Right renal pelvis (tissue), 4 donors: ENCODE measurements at places on chromosomes 3 and 15. TPM values are rescaled to one million over a fixed set of nuclear protein-coding genes. Genes with fewer than 3 reads are reported as not detected.
A peak's percentile ranks its signal among the peaks of the same experiment; 100 is the strongest.

GRCh38 chr3:181756645-181757297, 45.0 kb downstream of the SOX2 start:
- DNase-seq: no peak

The PYGO1 gene
- polyA plus RNA-seq: 18.0 TPM

The OR5K1 gene
- not detected for polyA plus RNA-seq

- no peak for DNase-seq
Measured at GRCh38 chr15:62474021-62474770, 309.1 kb upstream of the C2CD4B start.

The GOLGA6L9 gene
- 5.4 TPM for polyA plus RNA-seq

DNA sequence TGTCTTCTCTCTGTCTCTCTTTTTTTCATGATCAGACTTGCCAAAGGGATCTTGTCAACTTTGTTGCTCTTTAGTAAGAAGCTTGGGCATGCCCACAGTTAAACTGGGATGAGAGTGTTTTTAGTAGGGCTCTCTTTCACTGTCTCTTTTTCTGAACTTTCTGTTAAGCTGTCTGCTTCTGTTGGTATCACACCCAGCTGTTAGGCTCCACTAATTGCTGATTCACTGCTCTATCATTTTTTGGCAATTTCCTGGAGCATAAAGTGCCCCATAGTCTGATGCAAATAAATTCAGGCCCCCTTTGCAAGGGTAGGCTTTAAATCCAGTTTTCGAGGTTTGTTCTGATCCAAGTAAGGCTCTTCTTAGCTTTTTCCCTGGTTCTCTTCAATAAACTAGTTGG, 360.4 kb upstream of the ADAMTS9 start:
- DNase-seq: no peak

The LMAN1L gene
- polyA plus RNA-seq: 0.10 TPM

The ADAMTSL3 gene
- polyA plus RNA-seq: 5.0 TPM

GRCh38 chr15:40830884-40831283, 2.4 kb upstream of the PPP1R14D start:
- DNase-seq: no peak

The ATP2B2 gene
- polyA plus RNA-seq: 0.51 TPM

- DNase-seq: no peak
Measured at GRCh38 chr3:128488991-128489673, 3.9 kb downstream of the GATA2 start.

The GOLGA6A gene
- 0.06 TPM for polyA plus RNA-seq

DNA sequence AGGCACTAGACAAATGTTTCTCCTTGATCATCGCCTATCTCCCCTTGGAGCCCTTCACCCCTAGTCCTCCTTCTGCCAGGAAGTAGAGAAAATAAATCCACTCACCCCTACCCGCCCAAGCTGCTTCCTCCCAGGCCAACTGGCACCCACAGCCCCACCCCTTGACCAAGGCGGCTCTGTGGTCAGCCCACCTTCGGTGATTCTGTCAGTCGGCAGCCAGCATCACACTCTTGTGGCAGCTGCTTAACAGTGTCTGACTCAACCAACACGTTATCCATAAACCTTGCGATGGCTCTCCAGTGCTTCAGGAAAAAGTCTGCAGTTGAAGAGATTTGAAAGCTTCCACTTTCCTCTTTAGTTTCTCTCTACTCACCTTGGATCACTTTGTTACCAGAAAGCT, 7.6 kb downstream of the SHF start:
- DNase-seq: no peak

DNA sequence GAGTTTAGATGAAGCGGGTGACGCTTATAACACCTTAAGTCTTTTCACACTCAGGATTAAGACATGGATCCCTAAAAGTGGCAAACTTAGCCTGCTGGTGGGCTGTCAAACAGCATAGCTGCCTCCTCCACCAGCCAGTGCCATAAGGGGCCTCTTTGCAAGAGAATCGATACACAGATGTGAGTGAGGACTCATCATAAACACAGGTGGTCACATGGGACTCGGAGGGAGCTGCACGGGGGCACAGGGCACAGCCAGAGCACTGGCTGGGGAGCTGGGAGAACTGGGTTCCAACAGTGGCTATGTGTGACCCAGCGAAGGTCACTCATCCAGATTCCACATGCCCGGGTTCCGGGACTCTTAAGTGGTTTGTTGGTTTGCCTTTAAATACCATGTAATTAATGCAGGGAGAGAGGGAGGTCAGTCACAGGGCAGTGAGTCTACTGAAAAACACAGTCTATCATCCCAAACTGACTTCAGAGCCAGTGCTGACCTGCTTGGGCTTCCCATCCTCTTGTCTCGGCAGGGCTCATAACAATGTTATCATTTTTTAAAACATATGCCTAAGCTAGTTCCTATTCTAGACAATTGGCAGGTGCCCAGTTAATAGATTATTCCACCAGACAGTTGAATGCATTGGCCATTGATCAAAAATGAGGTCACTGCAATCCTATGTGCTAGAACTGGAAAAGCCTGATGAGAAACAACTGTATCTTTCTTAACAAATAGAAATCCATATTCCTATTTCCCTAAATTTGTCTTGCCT, 51.8 kb downstream of the SLC12A8 start:
- DNase-seq: no peak

The ABI3BP gene
- 32.4 TPM for polyA plus RNA-seq

The SLCO2A1 gene
- 19.0 TPM for polyA plus RNA-seq

DNA sequence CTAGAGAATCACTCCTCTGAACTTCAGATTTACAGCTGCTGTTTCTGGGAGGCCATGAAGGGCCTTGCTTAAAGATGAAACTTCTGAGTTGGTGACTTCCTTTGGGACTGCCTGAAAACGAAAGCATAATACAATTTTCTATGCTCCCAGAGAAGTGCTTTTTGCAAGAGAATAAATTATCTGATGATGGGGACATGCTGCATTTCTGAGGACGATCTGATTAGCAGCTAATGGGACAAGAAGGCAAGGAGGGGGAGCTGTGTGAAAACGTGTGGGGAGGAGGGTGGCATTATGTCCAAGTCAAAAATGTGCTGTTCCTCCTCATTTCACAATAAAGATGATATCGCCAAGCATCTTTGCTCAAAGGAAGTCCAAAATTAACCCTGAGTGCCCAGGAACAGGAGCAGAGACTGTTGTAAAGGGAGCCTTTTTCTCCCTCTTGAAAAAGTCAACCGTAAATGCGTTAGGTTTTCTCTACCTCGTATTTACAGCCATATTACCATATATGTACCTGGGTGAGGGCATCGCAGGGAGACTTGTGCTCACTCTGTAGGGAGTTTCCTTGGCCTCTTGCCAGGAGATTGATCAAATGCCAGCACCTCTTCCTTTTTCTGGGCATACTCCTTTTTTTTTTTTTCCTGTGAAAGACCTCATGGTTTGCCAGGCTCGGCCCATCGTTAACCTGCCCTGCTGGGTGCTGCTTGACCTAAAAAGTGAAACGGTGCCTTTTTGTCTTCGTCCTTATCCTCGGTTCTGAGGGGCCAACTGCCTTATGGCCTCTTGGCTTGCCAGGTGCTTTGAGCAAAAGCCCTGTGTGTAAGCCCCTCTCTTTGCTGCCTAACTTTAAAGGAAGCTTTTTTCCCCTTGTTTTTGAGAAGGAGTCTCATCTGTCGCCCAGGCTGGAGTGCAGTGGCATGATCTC, 11.5 kb downstream of the ITPR1 start:
- no peak for DNase-seq

The CFAP92 gene
- polyA plus RNA-seq: 1.3 TPM

DNA sequence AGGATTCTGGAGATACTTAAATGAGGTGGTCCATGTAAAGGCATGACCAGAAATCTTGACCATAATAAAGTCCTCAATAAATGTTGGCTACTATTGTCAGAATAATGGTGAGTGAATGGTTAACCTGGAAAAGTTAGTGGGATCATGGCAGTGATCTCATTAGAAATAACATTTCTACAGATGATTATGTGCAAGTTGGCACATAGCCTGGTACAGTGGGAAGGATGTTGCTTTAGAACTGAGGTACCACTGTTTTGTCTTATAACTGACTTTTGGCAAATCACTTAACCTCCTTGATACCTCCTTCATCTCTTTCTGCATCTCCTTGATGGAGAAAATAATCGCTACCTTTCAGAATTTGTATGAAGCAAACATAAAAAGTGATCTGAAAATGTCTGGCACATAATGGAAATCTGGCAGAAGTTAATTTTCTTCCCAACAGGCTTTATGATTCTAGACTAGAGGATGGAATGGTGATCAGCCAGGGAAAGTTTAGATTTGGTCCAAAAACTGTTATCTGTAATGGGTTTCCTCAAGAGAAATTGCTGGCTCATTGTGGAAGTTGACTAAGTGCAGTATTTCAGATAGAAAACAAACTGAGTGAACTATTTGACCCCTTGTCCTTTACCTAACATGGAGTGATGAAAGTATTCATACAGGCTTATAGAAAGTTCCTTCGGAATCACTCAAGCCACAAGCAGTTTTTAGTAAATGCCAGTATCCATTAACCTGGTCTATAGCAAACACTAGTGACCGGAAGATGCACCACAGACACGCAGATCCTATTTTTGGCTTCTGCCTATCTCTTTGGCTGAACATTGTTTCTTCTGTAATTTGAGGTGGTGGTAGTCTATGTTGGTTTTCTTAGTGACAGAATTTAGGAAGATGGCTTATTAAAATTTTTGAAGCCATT, 449.6 kb upstream of the TGFBR2 start:
- DNase-seq: no peak

GRCh38 chr3:33883538-33883950, 85.1 kb downstream of the PDCD6IP start:
- peak; percentile 38 for DNase-seq

- DNase-seq: no peak
Measured at GRCh38 chr3:132911741-132912415, 126.3 kb upstream of the TMEM108 start.

- DNase-seq: no peak
Measured at GRCh38 chr3:180829409-180830405, 82.8 kb upstream of the FXR1 start.

The LRRIQ4 gene
- not detected for polyA plus RNA-seq

The GPR149 gene
- polyA plus RNA-seq: not detected

The ONECUT1 gene
- not detected for polyA plus RNA-seq

The NR2F2 gene
- polyA plus RNA-seq: 393 TPM

The ALS2CL gene
- 12.5 TPM for polyA plus RNA-seq

DNA sequence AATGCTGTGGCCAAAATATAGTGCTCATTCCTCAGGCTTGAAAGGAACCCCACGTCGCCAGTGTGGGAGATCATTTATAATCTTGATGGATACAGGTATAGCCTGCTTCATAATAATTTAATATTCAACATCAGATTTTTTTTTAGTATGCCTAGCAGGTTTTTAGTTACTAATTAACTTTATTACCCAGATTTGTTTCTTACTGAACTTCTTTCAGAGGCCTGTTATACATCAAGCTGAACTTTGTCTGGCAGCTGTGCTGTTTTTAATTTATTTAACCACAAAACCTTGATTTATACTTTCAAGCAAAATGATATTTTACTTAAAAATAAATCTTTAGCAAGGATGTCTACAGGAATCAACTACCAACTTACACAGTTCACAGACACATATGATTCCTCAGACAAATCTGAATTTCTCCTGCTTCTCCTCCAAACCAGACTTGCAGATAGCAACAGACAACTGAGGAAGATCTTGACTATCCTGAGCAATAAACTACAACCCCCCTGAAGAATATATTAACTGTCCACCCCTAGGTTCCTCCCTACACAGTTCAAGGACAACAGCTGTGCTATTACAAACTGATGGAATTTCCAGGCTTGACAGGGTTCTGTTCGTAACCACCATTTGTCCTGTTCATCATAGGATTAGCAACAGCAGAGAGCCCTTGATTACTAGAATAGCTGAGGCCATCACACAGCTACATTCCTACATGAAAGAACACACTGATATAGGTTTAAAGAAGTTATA, 610 bp downstream of the MAP4 start:
- DNase-seq: peak; percentile 62

GRCh38 chr3:24264748-24265158, 229.9 kb downstream of the THRB start:
- DNase-seq: no peak

DNA sequence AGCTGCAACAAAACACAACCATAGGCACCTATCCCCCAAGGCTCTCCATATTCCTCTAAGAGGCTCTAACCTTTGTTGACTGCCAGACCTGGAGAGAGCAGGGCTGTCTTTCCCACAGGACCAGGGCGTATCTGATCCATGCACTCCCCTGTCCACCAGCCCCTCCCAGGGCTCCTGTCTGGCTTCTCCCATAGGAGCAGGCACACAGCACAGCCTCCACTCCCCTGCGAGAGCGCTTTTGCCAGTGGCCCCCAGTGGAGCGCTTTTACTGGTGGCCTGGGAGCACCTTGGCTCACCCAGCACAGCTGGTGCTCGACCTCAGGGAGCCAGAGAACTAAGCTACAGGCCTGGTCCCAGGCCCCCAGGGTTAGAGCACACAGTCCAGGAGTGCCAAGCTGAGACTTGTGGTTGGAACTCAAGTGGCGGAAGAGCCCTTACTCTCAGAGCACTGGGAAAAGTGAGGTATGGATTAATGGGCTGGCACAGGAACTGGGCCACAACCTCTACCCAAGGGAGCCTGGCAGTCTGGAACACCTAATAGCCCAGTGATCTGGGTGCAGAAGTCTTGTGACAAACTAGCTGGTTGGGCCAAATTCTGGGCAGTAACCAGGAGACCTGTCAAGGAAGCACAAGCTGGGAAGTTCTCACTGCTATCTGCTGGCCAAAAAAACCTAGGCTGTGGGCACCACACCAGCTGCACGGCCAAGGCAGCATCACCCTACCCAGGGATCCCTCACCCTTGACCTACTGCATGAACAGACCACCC, 79.6 kb downstream of the PPP2R3A start:
- no peak for DNase-seq

- DNase-seq: no peak
Measured at GRCh38 chr3:195115600-195116406, 155.2 kb downstream of the XXYLT1 start.

GRCh38 chr3:102577082-102577789, 142.4 kb downstream of the ZPLD1 start:
- DNase-seq: no peak

- DNase-seq: no peak
Measured at GRCh38 chr15:81311752-81312464, 12.0 kb downstream of the STARD5 start.

The UBAP1L gene
- 3.0 TPM for polyA plus RNA-seq

The CDCP1 gene
- polyA plus RNA-seq: 0.93 TPM

DNA sequence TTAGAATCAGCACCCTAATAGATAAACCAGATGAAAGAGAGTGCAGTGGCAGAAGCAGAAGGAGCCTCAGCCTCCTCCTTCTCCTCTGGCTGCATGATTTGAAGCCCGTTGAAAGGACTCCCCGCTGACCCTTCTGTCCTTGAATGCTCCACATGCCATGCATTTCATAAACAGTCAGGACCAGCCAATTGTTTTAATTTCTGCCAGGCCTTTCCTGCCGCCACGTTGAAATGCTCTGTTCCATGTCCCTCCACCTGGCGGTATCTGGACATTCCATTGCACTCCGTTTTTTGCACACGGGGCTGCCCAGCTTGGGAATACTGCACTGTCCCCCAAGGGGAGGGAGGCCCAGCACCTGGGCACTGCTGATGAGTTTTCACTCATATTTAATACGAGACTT, 35.2 kb upstream of the GLCE start:
- DNase-seq: no peak

DNA sequence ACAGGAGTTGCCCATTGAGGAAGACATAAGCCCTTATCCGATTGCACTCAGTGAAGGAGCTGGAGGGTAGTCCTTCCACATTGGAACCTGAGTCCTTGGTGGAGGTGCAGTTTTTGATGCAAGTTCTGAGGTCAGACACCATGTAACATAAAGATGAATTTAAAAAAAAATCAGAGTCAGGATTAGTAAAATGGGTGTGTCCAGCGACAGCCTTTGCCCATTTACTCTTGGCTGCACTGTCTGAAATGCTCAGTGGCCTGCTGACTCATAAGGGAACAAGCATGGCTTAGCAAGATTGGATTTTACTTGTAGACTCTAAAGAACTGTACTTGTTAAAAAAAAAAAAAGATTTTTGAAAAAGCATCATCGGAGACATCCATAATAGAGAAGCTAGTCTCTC, 241.1 kb upstream of the TOPAZ1 start:
- DNase-seq: no peak
